Activated CD8-positive, alpha-beta T cell treated with anti-CD3 and anti-CD28 coated beads for 36 hours (primary cell): ENCODE measurements at places on chromosomes 5 and 9. TPM values are rescaled to one million over a fixed set of nuclear protein-coding genes. Genes with fewer than 3 reads are reported as not detected.

Gene OR1J2
- not detected for total RNA-seq

Gene ZNF474
- total RNA-seq: not detected

Gene SPEF2
- total RNA-seq: 9.9 TPM

Gene BASP1
- total RNA-seq: 0.47 TPM

Gene POU5F2
- total RNA-seq: 0.51 TPM

- no peak overlapping the region for H3K4me3 ChIP-seq
- peaks cover 60% of the 10 kb centered on the region for H3K4me1 ChIP-seq
- peak overlapping the region; percentile 66 for H3K27ac ChIP-seq
- H3K36me3 ChIP-seq: no peaks in the 10 kb centered on the region
- no peak for DNase-seq
- H3K27me3 ChIP-seq: peaks cover 24% of the 10 kb centered on the region
These were observed 6.8 kb downstream of the CXXC5 start for GRCh38 chr5:139654871-139655491.

DNA sequence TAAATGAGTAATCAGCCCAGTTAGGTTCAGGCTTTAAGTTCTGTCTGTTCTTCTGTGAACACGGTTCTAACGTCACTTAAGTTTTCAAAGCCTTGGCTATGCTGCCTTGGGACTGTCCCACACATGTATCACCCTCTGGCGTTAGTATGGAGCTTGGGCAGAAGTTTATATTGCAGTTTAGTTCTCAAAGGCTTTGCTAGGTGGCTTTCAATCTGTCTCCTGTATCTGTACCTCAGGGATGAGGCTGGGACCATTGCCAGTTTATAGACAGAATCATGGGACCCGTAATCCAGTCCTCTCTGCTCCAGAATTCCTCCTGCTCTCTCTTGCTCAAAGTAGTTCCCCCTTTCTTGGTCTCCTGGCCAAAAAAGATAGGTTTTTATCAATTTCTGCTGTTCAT, 12.1 kb downstream of the C9orf40 start:
- H3K4me3 ChIP-seq: no peak overlapping the region
- no peak overlapping the region for H3K27ac ChIP-seq
- peaks cover 4% of the 10 kb centered on the region for H3K36me3 ChIP-seq

DNA sequence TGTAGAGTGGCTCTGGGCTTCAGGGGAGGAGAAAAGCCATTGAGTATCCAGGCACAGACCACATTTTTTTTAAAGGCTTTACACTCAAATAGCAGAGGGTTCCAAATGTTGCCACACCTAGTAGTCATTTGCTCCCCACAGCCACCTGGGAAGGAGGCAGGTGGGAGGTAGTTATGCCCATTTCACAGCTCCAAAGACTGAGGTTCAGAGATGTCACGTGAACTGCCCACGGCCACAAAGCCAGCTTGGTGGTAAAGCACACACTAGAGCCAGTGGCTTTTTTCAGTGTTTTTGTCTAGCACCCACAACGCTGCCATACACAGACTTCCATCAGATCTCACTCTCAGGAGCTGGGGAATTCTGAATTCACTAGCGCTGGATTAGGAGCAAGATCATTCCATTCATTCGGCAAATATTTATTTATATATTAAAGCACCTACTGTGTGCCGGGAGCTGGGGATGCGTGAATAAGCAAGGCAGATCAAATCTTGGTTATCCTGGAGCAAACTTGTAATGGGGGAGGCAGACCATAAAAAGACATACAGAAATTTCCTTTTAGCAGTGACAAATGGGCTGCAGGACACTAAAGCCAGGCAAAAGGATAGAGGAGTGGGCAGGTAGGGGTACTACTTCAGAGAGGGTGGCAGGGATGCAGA, 7.4 kb downstream of the WHRN start:
- no peak overlapping the region for H3K27ac ChIP-seq
- H3K4me3 ChIP-seq: no peak overlapping the region
- no peaks in the 10 kb centered on the region for H3K36me3 ChIP-seq
- H3K27me3 ChIP-seq: no peaks in the 10 kb centered on the region

DNA sequence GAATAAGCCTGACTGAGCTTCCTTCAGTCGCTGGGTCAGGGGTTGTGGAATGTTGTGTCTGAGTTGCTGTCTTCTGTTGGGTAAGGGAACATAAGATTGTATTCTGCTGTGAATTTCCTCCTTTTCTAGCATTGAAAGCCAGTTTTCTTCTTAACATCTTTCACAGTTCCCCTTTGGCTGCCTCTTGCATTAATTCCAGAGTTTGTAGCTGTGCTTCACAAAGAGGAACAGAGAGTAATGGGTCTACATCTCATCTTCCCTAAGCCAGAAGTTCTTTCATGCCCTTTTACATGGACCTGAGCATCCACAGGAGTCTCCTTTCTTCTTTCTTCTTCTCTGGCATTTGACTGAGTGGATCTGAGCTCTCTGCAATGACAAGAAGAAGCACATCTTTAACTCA, 686.8 kb downstream of the KCTD16 start:
- no peak for DNase-seq
- H3K36me3 ChIP-seq: no peaks in the 10 kb centered on the region
- H3K27ac ChIP-seq: no peak overlapping the region
- H3K27me3 ChIP-seq: no peaks in the 10 kb centered on the region

DNA sequence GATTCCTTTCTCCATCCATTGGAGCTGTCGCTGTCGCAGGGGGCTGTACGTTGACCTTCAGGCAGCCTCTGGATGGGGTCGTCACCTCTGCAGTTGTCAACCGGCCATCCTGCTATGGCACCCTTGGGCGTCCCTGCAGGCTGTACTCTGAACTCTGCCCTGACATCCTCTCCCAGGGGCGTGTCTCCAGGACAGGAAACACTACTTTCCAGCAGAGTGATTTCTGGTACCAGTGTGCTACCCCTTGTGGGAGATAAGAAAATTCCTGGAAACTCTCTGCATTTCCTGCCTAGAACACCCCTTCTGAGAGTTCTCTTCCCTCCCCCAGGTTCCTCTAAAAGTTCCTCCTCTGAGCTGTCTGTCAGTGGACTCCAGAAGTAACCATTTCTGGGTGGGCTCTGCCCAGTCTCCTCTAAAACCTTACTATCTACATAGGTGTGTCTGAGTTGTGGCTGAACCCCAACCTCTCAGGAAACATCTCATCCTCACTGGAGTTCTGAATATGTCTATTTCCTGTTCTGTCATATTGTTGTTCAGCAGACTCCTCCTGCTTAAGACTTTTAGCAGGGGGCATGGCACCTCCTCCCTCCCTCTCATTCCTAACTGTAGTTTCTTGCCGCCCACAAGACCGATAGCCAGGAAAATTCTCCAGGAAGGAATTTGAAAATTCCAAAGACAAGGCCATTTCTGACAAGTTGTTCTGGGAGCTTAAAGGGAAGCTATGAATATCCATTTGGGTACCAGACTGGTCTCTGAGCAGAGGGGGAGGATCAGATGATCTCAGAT, 145.3 kb upstream of the RASEF start:
- H3K27me3 ChIP-seq: no peaks in the 10 kb centered on the region
- H3K36me3 ChIP-seq: no peaks in the 10 kb centered on the region
- H3K27ac ChIP-seq: no peak overlapping the region

- H3K4me1 ChIP-seq: no peaks in the 10 kb centered on the region
- H3K36me3 ChIP-seq: no peaks in the 10 kb centered on the region
- peaks cover 9% of the 10 kb centered on the region for H3K27me3 ChIP-seq
- DNase-seq: no peak
- no peak overlapping the region for H3K4me3 ChIP-seq
These were observed 115.5 kb upstream of the ACTBL2 start for GRCh38 chr5:57598097-57598496.

DNA sequence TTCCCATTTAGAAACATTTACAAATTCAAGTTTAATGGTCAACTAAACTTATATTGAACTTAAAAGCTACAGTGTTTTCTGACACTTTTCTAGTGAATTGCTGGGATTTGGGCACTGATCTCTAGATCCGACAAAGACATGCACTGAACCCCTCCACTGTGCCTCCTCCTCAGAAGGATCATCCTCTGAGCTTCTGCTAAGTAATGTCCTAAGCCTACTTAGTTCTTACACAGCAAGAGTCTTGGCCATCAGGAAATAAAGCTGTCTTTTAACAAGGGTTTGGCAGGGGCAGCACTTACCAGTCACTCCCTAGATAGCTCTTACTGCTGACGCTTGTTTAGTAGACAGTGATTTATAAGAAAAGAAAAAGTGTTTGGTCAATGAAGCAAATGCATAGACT, 50.5 kb downstream of the FAM81B start:
- no peak for DNase-seq
- H3K36me3 ChIP-seq: no peaks in the 10 kb centered on the region
- no peak overlapping the region for H3K27ac ChIP-seq
- H3K4me1 ChIP-seq: no peaks in the 10 kb centered on the region
- peaks cover 7% of the 10 kb centered on the region for H3K27me3 ChIP-seq
- no peak overlapping the region for H3K4me3 ChIP-seq
